ENCODE measurements at places on chromosomes 3 and 15. TPM values are rescaled to one million over a fixed set of nuclear protein-coding genes. Genes with fewer than 3 reads are reported as not detected.

Gene GP5
- total RNA-seq, result 0.31 TPM

Gene PROK2
- total RNA-seq, result not detected

Gene MME
- total RNA-seq, result not detected

Gene CSPG4
- not detected for total RNA-seq

Gene GOLGA6B
- not detected for total RNA-seq

Gene PAQR9
- not detected for total RNA-seq

Gene PP2D1
- not detected for total RNA-seq

Gene OR5H6
- not detected for total RNA-seq

Gene UBL7
- 56.0 TPM for total RNA-seq

Gene MYL3
- total RNA-seq, result not detected

Gene UROC1
- total RNA-seq, result not detected

Gene ANKRD63
- not detected for total RNA-seq

Gene IQCF5
- total RNA-seq, result not detected

Gene SLC35G2
- 3.0 TPM for total RNA-seq

All from activated T-helper 1 cell treated with anti-CD3 and anti-CD28 coated beads, Interleukin-12 subunit alpha, Interleukin-12 subunit beta, Interleukin-2, Interleukin-4 antibody, amounts not matched to agents 30 ng/mL and 10 ng/mL and 1 ng/mL, durations not matched to agents 14 hours and 24 hours and 36 hours (primary cell).